ENCODE measurements at places on chromosomes 16 and 17.

DNA sequence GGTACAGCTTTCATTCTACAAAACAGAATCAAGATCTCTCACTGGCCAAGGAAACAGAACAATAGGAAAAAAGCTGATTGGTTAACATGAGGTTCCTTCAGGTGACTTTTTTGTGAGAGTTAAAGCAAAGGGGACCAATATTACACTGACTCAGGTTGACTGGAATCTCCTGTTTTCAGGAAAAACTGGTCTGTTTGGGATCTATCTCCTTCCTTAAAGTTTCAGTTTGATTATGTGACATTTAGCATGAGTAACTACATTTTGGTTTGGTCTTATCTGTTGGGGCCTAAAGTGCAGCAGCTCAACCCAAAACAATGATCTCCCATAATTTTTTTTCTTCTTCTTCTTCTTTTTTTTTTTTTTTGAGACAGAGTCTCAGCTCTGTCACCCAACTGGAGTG lies 9.7 kb downstream of the NUPR1 start:
- no peak for DNase-seq

DNA sequence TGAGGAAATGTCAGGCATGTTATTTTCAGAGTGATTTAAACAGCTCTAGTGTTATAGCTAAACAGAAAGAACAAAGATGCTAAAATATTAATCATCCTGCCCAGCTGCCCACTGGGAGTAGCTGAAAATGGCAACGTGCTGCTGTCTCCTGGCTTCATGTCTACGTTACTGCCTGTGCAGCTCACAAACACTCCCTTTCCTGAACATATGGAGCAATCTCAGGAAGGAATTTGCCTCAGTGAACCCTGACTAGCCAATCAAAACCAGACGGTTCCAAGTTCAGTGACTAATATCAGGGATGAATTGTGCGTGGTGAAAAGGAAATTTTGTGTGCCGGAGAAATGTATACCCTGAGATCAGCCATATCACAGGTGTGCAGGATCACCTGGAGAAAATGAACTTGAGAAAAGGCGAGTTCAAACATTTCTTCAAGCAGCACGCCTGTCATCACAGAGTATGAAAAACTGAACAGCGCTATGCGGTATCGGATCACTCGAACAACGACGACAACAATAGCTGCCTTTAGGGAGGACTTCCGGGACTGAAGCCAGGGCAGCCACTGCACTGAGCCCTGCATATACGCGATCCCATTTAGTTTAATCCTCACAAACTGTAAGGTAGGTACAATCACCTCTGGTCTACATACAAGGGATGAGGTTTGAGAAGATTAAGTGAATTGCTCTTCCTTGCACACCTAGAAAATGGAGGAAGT lies 110.3 kb downstream of the STX8 start:
- peak; percentile 56 for DNase-seq

DNA sequence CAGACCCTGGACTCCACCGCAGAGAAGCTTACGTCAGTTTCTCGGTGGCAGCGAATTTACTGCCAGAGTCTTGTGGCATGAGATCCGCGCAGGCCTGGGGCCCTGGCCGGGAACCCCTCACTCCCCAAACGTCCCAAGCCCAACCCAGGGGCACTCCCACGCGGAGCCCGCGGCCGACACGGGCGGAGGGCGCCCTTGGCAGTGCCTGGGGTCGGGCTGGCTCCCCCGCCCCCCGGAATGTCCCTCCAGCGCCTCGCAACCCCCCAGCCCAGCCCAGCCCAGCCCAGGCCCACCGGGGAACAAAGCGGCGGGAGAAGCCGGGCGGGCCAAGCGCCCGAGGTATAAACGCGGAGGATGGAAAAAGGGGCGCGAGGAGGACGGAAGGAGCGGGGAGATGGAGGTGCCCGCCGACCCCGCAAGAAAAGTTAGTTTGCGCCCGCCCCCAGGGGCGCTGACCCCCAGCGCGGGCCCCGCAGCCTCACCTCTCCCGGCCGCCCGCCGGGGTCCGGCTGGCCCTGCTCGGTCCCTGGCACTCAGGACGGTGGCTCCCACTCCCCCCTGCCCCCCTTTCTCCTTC lies 330 bp downstream of the CASKIN2 start:
- DNase-seq, result peak; percentile 56

GRCh38 chr17:7233701-7234082 lies 625 bp downstream of the DVL2 start:
- no peak for DNase-seq

GRCh38 chr17:55709984-55710383 lies 12.7 kb downstream of the TMEM100 start:
- DNase-seq, result no peak

DNA sequence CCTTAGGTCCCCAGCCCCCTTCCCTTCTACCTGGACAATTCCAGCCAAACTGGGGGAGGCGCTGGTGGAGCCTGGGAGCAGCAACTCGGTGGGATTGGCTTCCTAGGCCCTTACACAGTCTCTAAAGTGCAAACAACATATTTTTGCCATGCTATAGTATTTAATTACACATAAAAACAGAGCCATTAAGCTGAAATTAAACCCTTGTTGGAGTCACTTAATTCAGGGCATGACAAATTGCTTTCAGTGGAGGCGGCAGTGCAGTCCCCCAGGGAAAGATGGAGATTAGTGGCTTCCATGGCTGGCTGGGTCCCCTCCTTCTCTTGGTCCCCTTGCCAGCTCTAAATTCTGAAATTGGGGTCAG lies 17.3 kb downstream of the IGFBP4 start:
- no peak for DNase-seq

GRCh38 chr17:42702446-42702845 lies 20.1 kb downstream of the CNTNAP1 start:
- no peak for DNase-seq

DNA sequence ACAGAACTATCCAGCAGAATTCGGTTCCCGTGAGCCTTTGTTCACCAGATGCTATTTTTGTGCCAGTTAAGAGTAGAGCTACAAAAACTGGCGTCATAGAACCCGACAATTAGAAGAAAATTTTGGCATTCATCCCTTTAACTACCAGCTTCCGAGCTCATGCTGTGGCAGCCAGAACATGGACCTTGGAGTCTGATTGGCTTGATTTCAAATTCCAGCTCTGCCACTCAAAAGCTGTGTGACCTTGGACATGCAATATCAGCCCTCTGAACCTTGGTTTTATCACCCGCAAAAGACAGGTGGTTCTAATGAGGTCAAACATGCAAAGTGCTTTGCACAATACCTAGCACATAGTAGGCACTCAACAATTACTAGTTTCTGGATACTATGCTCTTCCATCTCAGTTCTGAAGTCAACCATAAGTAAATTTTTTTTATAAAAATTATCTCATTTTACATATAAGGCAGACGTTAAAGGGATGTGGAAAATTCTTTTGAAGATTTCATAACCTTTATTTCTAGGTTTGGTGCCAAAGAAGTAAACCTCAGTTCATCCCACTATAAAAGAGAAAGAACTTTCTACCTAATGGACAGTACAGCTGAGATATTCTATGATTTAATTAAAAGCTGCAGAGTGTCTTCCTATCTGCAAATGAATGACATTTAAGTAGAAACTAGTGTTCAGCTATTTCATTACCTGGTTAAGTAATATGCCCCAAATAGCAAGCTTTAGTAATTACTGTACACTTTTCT lies 331.5 kb downstream of the HAPSTR1 start:
- no peak for DNase-seq

DNA sequence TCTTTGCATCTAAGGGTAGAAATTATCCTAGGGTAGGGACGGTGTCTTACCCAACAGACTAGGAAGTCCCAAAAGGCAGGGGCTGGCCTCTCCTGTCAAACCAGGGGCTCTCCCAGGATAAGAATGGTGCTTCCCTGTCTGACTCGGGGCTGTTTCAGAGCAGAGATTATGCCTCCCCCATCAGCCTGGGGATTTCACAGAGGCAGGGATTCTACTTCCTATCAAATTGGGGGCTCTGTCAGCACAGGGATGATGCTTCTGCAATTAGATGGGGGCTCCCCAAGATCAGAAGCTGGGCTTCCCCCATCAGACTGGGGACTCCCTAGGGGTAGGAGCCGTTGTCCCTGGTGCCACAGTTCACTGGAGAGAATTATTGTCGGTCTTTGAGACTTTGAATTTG lies 2.3 kb downstream of the NXPH3 start:
- DNase-seq, result no peak

GRCh38 chr17:9830711-9831110 lies 5.0 kb downstream of the GLP2R start:
- DNase-seq, result no peak

DNA sequence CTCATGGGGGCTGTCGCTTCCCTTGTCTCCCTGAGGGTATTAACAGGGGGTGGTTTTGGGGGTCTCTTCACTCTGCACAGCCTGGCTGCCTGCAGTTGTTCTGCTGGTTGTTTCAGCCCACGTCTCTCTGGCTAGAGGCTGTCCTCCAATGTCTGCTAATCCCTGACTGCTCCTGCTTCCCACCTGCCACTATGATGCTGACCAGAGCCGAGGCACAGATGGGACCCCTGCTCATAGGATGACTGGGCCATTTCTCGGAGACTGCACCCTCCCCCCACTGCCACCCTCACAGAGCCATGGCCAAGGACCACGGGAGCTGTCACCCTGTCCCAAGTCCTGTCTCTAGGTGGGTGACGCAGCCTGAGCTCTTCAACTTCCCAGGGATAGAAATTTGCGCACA lies 1.6 kb upstream of the ACSF3 start:
- DNase-seq, result no peak

- no peak for DNase-seq
Measured at GRCh38 chr17:50259477-50260324, 14.6 kb upstream of the TMEM92 start.

GRCh38 chr17:22411185-22411784 lies 719.0 kb downstream of the KCNJ18 start:
- no peak for DNase-seq

GRCh38 chr17:34090593-34090992 lies 164.5 kb upstream of the CCL2 start:
- no peak for DNase-seq

DNA sequence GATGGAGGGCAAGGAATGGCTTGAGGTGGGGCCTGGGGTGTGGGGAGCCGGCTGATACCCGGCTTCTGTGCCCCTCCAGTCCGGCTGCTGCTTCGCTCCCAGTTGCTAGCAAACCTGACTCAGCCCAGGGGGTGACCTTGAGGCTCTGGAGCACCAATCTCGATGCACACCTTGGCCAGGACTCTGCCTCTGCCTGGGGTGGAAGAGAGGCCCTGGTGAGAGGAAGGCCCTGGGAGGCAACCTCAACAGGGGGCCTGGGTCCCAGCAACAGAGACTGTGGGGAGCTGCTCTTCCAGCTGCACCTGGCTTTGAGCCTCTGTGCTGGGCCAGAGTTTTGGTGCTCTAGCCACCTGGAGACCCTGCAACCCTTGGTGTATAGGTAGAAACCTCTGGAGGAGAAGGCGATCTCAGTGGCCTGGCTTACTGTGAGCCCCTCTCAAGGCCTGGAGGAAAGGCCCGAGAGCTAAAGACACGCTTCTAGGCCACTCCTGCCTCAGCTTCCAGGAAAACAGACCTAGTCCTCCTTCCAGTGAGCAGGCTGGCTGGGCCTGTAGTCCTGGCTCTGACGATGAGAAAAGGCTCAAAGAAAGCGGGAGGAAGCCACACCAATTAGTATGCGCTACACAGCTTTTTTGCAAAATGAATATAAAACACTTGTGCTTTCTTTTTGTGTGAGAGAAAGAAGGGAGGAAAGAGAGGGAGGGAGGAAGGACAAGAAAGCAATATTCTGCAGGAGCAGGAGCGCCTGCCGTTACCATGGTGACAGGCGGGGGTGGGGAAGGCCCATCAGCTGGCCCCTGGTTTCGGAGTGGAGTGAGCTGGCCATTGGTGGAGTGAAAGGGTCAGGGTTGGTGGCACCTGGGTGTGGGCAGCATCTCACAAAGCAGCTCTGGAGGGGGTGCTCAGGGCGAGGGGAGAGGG lies 51.0 kb downstream of the VAC14 start:
- DNase-seq, result no peak

DNA sequence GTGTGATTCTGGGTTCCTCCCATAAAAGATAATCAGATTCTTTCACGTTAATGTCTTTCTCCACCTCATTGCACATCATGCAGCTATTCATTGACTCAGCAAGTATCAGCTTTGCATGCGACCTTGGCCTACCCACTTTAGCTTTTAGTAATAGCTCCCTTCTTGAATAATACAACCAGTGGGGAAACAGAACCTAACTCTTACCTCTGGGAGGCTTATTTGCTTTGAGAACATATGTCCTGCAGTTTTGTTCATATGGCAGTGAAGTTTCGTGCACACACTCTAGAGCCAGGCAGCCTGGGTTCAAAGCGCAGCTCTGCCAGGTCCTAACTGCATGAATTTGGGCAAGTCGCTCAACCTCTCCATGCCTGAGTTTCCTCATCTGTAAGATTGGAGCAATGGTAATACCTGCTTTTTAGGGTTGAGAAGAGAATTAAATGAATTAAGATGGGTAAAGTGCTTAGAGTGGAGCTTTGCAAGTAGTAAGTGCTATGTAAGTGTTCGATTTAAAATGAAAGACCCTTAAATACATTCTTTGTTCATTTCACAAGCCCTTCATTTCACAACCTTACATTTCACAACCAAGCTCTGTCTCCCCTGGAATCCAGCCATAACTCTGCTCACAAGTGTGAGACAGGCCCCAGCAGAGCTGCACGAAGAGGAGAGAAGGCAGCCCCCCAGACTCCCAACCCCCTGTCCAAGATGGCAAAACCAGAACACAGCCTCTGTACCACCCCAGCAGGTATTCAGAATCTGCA lies 29.3 kb downstream of the MAPT start:
- no peak for DNase-seq

Measured in dorsolateral prefrontal cortex (tissue), 122 donors.